Muscle of leg (tissue), 16 donors: ENCODE measurements at places on chromosomes 13 and 19. TPM values are rescaled to one million over a fixed set of nuclear protein-coding genes. Genes with fewer than 3 reads are reported as not detected.

DNA sequence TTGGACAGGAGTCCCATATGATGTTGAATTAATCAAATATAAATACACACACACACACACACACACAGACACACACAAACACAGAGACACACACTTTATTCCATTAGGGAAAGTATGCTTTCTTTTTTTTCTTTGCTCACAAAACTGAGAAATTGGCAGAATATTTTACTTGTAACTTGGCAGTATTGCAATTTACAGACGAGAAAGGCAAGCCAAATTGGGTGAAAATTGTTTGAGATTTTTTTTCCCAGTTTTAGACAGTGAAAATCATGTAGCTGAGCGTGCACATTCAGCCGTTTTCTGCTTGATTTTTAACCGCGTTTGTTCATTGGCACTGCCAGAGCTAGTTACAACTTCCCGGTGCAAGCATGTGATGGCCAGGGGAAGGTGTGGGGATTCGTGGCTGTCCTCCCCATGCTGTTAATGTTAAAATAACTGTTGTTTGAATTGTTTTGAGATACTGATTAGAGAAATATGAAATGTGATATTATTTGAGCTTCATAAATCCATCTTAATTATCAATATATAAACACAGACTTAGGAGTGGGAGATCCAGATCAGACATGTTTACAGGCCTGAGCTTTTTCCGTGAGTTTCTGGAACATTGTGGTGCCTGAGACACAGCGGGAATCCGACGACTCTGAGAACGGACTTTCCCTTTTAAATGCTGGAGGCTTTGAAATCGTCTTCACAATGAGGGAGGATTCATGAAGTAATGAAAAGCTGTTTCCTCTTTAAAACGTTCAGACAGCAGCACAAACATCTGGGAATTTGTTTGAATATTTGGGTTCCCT is 125.5 kb downstream of the KCNRG start:
- DNase-seq, result peak; percentile 56

DNA sequence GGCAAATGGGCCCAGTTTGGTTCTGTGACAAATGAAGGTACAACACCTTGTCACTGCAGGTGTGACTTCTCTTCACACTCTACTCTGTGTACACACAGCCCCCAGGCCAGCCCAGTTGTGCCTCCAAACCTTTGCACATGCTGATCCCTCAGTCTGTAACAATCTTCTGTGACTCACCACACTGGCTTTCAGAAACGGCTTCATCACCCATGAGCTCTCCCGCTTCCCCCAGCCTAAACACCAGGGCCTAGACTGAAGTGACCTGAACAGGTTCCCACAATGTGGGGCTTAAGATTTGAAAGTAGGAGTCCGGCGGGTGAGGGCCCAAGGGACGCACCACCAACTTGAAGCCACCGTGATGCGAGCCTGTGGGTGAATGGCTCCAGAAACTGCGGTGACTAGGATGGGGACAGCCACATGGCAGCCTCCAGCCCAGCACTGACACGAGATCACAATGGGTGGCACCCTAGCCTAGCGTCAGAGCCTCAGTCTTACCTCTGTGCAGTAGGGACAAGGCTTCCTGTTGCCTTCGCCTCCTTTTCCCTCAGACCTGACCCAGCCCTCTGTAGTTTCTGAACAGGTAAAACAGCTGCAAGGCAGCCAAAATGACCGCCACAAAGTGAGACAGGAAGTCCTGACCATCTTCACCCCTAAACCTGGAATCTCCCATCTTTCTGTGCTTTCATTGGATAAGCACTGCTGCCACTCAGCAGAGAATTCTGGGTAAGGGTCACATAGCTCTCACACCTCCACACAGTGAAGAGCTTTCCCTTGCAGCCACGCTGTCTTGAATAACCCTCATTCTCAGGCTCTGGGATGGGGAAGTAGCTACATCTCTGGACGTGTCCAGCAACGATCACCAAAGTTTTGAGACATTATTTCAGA is 34.2 kb upstream of the ZNF599 start:
- DNase-seq, result no peak

KIR3DL2 gene
- not detected for total RNA-seq

- DNase-seq, result no peak
These were observed 554.1 kb upstream of the KLHL1 start for GRCh38 chr13:70662231-70662940.
